Stimulated activated CD4-positive, alpha-beta T cell treated with anti-CD3 and anti-CD28 coated beads, Interleukin-2, amount 100 ng/mL, for 24 hours (primary cell): ENCODE measurements at places on chromosomes 3 and 15.

- no peak for DNase-seq
Observed at GRCh38 chr3:52859686-52860423, 25.0 kb upstream of the MUSTN1 start.

- DNase-seq, result peak; percentile 39
Observed at GRCh38 chr3:197298945-197299854, 788 bp upstream of the DLG1 start.

DNA sequence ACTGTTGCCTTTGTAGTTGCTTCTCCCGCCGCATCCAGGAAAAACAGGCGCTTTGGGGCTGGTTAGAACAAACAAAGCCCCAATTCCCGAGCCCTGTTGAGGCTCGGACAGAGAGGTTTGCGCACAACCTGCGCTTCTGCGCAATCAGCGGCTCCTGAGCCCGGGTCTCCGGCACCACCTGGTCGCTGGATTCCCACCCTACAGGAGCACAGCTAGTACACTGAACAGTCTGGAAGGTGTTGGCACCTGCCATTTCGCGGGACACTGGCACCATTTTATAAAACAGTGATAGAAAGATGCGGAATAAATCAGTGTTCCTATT, 13.8 kb downstream of the ZIC4 start:
- no peak for DNase-seq

DNA sequence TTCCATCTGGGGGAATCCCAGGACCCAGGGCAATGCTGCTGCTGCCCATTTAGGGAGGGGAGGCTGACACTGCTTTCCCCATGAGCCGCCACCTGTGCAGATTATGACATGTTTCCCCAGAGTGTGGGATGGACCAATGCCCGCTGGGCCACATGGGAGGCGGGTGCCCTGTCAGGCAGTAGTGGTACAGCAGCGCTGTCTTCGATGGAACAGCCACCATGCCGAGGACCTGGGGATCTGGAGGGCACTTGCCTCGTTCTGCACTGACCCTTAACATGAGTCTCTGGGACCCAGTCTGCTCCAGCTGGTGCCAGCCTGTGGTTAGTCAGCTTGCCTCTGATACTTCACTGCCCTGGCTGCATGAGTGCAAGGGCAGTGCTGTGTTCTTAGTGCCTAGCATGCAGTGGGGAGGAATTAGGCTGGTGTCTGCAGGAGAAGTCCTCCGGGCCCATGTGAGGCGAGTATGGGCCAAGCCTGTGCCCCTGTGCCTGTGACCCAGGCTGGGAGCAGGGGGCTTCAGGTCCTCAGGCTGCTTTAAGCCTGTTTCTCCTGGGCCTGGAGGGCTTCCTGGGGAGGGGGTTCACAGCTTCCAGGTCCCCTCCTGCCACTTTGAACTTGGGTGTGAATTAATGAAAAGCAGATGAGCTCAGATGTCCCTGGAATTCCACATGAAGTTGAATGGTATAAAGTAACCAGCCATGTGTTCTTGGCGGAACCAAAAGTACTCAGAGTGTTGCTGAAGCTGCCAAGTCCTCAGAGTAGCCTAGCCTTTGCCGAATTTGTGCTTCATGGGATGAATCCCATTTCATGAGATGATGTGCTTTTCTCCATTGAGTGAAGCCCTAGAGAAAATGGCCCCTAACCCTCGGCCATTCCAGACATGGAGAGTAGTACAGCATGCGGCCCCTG, 22.9 kb downstream of the KLF13 start:
- no peak for DNase-seq

DNA sequence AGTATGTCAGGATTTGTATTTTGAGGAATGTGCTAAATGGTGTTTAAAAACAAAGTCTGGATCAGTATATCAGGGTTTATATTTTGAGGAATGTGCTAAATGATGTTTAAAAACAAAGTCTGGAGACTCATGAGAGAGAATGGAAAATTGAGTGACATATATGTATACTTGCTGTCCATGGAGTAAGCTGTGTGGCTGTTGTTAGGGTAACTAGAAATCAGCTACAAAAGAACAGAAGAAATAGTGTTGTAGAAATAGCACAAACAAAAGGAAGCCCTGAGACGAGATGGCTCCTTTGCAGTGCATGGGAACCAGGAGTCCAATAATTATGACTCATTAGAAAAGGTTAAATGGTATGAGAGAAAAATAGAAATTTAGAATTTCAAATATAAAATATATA, 282.7 kb upstream of the MANF start:
- no peak for DNase-seq

GRCh38 chr3:36733162-36733696, 31.1 kb downstream of the DCLK3 start:
- no peak for DNase-seq
